ENCODE measurements at places on chromosomes 12 and 14.

DNA sequence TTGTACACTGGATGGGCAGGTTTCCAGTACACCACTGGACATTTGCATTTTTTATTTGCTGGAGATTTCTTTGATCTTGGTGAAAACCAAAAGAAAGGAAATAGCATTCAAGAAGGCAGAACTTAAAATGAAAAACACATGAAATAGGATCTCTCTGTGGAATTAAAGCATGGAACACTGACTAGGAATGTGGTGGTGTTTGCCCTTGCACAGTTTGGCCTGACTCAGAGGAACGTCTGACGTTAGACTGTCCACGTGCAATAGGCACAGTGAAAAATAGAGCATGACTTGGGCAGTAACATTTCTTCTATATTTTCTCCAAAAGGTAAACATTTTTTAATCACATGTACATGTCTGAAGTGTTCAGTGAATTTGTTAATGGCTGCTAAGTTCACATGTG lies 474.1 kb upstream of the PRICKLE1 start:
- DNase-seq = no peak

GRCh38 chr14:39431416-39432178 lies 636 bp downstream of the FBXO33 start:
- peak; percentile 21 for DNase-seq

- DNase-seq = no peak
These were observed 1.2 kb downstream of the PPTC7 start for GRCh38 chr12:110581931-110582275.

GRCh38 chr12:28114488-28114887 lies 75.8 kb upstream of the CCDC91 start:
- DNase-seq = no peak

GRCh38 chr14:74238974-74239847 lies at the start of gene VSX2:
Gene VSX2 (plus strand): TSS chr14:74239449. CDS start chr14:74239562, 113 bp downstream.
- DNase-seq = no peak

DNA sequence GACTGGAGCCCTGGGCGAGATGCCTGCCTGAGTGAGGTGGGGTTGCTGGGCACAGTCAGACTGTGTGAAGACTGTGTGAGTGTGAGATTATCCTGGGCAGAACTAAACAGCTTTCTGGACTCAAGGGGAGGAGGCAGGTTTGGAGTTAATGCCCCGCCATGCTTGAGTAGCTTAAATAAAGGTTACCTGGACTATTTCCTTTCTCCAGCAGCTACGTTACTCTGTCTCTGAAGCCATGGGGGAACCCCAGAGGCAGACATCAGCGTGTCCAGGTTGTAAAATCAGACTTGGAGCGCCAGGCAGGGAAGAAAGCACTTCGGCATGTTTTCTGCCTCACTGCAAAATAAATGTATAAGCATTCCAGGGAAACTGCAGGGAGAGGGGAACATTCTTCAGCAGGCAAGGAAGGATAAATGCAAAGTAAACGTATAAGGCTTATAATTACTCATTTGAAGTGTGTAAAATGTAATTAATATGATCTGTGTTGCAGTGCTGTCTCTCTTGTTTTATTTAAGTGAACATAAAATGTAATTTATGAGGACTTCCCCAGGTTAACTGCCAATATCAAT lies 129.7 kb downstream of the CHST11 start:
- DNase-seq = no peak

DNA sequence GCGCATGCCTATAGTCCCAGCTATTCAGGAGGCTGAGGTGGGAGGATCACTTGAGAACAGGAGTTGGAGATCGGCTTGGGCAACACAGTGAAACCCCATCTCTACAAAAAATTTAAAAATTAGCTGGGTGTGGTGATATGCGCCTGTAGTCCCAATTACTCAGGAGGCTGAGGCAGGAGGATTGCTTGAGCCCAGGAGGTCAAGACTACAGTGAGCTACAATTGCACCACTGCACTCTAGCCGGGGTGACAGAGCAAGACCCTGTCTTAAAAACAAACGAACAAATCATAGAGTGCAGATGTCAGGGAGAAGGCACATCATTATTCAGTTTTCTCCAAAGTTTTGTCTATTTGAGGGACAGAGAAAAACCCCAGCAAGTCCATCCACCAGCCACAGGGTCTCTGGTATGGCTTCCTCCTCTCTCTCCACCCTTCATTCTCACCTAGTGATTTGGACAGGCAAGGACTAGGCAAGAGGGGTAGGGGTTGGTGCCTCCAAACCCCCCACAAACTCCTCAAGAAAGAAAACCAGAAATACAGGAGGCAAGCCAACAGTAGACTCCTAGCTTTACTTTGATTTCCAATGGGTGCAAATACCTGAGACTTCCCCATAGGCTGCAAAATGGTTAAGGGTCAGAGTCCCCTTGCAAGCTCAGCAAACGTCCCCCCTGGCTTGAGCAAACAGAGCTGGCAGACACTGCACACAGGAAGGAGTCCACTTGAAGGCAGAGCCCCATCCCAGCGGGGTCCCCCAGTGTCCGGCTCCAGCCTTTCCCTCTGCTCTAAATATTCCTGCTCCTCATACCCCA lies 26.5 kb upstream of the RPLP0 start:
- no peak for DNase-seq

- DNase-seq = no peak
These were observed 378.8 kb upstream of the DCN start for GRCh38 chr12:91561301-91561957.

GRCh38 chr14:93566065-93566693 lies 135.4 kb downstream of the UNC79 start:
- no peak for DNase-seq

DNA sequence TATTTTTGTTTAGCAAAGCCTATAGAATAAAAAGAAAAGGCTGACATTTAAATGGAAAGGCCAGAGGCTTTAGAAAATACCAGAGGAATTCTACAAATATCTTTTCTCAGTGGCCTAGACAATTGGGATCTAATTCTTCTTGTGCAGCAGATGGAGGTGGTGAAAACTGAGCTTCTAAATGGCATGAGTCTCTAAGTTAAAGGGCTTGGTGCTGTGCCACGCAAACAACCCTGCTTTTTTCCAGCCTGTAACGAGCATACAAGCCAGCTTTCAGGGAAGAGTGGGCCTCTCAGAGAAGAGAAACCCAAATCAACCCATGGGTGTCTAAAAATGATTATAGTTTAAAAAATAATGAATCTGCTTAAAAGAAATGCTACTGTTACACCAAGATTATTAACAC lies 237.9 kb upstream of the NAV3 start:
- no peak for DNase-seq

- no peak for DNase-seq
These were observed 1.2 kb downstream of the ATF7 start for GRCh38 chr12:53624956-53625355.

DNA sequence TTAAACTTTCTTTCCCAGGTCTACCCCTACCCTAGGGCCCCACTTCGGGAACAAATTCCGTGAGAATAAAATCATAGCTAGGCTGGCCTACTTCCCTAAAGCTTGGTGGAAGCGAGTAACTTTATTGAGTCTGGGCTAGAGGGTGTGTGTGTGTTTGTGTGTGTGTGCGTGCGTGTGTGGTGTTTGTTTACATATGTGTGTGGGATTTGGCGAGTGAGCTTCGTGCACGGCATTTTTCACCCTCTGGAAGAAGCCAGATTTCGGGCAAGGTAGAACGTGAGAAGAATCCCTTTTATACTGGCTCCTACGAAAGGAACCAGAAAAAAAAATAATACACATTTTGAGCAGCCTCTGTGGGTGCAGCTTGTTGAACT lies 7.5 kb upstream of the LHX5 start:
- no peak for DNase-seq

DNA sequence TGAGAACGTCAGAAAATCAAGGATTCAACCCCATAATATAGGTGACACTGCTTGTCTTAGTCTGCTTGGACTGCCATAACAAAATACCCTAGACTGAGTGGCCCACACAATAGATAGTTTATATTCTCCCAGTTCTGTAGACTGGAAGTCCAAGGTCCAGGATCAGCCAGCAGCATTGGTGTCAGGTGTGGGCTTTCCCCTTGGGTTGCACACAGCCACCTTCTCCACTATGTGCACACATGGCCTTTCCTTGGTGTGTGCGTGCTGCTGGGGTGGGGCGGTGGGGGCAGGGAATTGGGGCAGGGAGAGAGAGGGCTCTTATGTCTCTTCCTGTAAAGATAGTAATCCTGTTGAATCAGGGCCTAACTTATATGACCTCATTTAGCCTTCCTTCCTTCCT lies 106.4 kb downstream of the SLC25A47 start:
- DNase-seq = no peak

DNA sequence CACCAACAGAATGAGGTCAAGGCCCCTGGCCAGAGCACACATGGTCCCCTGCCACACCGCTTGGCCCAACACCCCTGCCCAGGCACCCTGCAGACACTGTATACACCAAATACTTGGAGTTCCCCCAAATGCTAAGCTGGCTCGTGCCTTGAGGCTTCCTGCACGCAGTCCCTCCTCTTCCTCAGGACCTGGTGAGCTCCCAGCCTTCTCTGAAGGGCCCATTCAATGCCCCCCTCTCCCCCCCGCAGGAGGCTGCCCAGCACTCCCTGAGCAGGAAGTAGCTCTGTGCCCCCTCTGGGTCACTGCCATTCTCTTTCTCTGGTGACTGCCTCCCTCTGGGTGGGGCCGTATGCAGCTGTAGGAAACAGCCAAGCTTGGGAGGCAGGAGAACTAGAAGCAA lies 75.3 kb downstream of the ITPK1 start:
- no peak for DNase-seq

DNA sequence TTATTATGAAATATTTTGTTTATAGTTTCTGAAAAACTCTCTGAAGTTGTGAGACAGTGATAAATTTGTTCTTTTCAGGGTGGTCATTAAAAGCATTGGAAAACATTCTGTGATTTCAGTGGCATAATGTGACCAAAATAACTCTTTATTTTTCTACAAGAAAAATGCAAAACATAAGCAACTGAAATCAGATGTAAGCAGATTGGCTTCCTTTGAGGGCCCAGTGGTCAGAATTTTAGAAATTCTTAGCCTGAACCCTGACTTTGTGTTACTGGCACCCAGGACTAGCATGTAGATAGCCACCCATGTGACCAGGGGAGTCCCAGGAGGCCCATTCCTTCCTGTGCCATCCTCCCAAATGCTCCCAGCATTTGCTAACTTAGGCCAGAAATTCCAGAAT lies 145.6 kb upstream of the SLC38A2 start:
- DNase-seq = no peak

- no peak for DNase-seq
These were observed 51.8 kb upstream of the MMP17 start for GRCh38 chr12:131776237-131776889.

DNA sequence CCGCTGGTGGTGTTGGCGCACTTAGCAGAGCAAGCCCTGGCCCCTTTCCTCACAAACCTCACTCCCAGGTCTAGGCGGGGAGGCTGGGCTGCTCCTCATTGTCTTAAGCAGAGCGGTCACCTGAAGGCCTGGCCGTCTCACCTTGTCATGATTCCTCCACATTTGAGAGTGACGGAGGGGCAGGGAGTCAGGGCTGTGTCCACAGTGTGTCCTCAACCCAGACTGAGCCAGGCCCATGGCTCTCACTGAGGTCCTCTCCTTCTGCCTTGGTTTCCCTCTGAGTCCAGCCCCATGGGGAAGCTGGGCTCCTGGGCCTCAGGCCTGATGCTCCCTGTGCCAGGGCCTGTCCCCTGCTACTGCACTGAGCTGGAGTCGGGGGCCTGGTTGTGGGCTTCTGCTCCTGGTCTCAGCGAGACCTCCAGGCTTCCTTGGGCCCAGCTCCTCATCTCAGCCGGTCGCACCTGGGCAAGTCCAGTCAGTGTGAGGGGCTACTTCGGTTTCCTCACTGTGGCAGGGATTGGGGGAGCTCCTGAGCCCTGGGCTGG lies 44.9 kb downstream of the KRT80 start:
- DNase-seq = no peak

DNA sequence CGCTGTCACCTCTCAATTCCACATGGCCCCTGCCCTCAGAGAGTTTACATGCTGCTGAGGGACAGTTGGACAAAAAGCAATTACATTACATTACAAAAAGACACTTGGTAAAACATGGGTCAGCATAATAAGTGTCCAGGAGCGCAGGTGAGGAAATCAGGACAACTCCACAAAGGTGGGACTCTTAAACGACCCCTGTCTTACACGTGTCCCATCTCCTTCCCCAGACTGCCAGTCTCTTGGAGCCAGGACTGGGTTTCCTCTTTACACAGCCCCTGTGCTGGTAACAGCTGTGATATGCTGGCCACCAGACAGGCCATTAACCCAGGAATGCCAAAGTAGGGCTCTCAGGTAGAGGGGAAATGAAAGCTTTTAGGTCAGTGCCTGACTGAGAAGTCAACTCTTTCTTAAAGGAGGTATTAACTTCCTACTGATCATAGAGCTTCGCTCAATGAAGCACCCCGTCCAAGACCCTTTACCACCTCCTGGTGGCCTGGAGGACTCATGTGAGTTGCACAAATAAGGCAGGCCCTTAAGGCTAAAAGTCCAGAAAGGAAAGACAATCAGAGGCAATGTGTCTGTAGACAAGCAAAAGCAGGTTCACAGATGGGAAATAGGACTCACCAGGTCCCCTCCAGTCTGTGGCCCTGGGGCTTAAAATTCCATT lies 55.5 kb downstream of the ANO2 start:
- DNase-seq = no peak

DNA sequence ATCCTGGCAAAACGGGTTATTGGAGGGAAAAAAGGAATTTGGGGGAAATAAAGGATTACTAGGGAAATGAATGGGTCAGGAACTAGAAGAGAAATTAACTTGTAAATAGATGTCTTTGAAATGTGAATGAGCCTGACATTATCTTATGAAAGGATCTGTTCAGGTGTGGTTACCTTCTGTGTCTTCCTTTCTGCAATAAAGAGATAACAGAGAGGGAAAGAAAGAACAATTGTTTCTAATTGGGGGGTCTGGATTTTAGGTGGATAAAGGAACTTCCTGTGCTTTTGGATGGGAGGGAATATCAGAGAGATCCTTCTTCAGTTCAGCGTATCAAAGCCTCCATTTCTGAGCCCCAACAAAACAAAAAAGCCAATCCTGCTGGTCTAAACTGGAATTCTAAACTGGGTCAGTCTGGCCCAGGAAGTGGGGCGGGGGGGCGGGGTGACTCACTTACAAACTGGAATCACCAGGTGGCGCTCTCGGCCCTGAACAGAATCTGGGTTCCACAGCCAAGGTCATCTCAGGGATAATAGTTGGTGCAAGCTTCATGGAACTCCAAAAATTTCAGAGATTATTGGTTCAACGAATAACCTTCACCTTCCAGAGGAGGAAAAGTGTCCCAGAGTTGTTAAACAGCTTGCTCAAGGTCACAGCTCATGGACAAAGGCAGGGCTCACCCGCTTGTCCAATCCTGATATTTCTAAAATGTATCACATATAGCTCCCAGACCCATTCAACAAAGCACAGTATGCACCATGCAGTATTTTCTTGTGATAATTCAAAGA lies 15.2 kb upstream of the PEBP1 start:
- peak; percentile 31 for DNase-seq

- no peak for DNase-seq
These were observed 58.7 kb upstream of the TSPAN9 start for GRCh38 chr12:3018284-3019004.

- no peak for DNase-seq
These were observed 70.1 kb downstream of the PEBP1 start for GRCh38 chr12:118206107-118206412.

DNA sequence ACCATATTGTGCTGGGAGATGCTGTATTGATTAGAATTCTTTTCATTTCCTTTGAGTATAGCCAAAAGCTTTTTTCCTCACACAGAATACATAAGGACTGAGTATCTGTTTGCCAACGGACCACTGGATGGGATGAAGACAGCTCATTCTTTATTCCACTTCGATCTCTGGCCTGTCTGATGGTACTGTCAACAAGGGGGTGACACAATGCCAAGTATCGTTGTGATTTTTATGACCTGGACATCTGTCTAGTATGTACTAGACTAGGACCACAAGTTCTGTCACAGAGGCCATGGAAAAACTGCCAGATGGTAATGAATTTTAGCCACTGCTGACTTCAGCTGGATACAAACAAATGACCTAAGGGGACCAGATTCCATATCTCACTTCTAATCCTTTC lies 502.7 kb downstream of the SOX5 start:
- no peak for DNase-seq
